ENCODE measurements at places on chromosomes 2 and 18.
A peak's percentile ranks its signal among the peaks of the same experiment; 100 is the strongest.

DNA sequence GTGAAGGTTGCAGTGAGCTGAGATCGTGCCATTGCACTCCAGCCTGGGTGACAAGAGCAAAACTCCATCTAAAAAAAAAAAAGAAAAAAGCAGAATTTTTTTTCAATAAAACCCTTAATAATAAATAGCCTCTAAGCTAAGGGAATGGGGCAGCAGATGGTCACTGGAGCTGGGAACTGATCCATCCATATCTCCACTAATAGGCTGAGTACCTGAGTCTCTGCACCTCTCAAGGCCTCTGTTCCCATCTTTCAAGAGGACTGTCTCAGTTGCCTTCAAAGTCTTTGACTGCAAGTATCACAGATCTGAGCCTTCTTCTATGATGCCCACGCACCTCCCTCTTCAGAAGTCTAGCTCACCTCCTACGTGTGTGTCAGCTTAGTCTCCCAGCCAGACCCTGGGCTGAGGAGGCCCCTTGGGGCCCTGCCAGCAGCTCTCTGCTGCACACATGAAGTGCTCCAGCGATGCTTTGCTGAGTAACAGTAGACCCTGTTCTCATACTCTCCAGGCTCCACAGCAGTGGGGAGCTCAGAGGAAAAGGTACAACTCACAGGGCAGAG lies 32.9 kb downstream of the ST8SIA5 start:
- no peak for DNase-seq

- no peak for DNase-seq
Measured at GRCh38 chr2:232880764-232881351, 10.8 kb downstream of the SNORC start.

DNA sequence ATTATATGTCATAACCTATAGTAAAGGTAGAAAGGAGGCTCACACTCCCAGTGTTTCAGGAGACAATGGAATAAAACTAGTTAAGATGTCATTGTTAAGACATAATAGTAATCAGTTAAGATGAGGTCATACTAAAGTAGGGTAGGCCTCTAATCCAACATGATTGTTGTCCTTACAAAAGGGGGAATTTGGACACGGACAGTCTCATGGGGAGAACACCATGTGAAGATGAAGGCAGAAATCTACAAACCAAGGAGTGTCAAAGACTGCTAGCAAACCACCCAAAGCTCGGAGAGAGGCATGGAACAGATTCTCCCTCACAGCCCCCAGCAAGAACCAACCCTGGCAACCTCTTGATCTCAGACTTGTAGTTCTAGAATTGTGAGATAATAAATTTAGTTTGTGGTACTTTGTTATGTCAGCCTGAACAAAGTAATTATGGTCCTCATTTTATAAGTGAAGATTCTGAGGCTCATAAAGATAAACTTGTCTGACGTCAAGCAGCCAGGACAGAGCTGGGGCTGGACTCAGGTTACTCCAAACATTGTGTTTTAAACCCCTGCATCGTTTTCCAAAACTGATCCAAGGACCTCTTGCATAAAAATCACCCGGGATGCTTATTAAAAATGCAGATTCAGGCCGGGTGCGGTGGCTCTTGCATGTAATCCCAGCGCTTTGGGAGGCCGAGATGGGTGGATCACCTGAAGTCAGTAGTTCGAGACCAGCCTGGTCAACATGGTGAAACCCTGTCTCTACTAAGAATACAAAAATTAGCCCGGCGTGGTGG lies 47.8 kb downstream of the CCDC195 start:
- no peak for DNase-seq

- no peak for DNase-seq
Measured at GRCh38 chr2:101232770-101233169, 19.9 kb upstream of the CNOT11 start.

DNA sequence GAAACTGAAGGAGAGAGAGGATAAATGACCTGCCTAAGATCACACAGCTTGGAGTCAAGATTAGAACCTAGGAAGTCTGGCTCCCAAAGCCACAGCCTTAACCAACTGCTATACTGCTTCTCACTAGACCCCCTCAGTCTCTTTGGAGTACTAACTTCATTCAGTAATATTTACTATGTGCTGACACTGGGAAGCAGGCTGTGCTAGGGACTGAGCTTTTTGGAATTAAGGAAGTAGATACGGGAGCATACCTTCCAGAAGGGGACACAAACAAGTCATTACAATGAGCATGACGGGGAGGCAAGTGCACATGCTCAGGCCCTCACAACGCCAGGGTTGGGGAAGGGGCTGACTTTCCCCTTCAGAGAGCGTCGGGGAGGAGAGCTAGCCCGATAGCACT lies 97.7 kb downstream of the INO80D start:
- no peak for DNase-seq

- DNase-seq: no peak
Measured at GRCh38 chr2:102514061-102514785, 41.2 kb downstream of the SLC9A4 start.

DNA sequence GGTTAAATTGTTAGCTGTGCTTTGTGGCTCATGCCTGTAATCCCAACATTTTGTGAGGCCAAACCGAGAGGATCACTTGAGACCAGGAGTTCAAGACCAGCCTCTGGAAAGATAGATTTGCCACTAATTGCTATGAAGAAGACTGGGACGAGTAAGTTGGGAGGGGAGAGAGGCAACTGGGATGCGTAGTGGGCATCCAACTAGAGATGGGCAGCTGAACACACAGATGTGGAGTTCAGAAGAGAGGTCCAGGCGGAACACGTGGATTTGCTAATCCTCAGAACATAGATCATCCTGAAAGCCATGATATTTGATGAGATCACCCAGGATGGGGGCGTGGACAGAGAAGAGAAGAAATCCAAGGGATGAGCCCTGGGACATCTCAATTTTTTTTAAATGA lies 48.7 kb downstream of the CYP26B1 start:
- DNase-seq: no peak

- no peak for DNase-seq
Measured at GRCh38 chr2:220601674-220602073, 970.4 kb downstream of the EPHA4 start.

GRCh38 chr18:52452427-52452826 lies 112.4 kb downstream of the DCC start:
- no peak for DNase-seq

GRCh38 chr2:33570681-33571080 lies 28.4 kb downstream of the FAM98A start:
- no peak for DNase-seq

DNA sequence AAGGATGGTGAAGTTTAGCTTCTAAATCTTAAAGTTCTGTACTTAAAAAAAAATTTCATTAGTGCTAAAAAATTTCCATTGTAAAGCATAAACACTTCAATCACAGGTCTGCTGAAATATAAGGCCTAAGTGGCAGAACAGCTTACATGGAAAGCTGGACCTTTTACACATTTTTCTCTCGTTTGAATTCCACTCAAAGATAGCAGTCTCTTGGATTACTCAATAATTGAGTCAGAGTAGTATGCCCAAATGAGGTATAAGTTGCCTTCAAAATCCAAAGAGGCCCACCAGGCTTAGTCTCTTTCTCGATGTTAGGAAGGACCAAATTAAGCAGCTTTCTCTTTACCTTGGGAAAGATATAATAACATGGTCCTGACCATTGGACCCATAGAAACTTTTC lies 220.4 kb upstream of the CWC22 start:
- DNase-seq: no peak

GRCh38 chr2:48274040-48274439 lies 255.9 kb upstream of the STON1 start:
- no peak for DNase-seq

GRCh38 chr18:44736664-44737380 lies 56.1 kb downstream of the SETBP1 start:
- DNase-seq: no peak

- DNase-seq: no peak
Measured at GRCh38 chr2:26615860-26616705, 25.1 kb downstream of the CIB4 start.

DNA sequence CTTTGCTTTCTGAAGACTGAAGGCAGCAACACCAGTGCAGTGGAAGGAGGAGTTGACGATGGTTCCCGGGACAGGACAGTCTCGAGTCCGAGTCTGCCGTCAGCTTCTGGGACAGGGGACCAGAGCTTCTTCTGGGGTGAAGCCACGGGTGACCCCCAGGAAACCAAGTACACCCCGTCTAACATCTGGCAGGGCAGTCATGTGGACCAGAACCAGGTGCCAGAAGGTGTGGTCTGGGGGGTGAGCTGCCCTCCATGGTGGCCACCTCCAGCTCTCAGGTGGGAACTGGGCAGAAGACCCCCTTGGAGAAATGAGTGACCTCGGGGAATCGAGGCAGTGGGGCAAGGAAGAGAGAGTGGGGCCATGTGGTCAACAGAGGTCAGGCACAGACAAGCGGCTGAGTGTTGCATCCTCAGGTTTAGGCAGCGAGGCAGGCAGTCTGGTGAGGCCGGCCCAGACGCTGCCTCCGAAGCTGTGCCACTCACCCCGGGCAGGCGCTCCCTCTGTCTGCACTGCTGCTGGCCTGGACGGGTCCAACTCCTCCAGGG lies 204.3 kb downstream of the HDAC4 start:
- no peak for DNase-seq

DNA sequence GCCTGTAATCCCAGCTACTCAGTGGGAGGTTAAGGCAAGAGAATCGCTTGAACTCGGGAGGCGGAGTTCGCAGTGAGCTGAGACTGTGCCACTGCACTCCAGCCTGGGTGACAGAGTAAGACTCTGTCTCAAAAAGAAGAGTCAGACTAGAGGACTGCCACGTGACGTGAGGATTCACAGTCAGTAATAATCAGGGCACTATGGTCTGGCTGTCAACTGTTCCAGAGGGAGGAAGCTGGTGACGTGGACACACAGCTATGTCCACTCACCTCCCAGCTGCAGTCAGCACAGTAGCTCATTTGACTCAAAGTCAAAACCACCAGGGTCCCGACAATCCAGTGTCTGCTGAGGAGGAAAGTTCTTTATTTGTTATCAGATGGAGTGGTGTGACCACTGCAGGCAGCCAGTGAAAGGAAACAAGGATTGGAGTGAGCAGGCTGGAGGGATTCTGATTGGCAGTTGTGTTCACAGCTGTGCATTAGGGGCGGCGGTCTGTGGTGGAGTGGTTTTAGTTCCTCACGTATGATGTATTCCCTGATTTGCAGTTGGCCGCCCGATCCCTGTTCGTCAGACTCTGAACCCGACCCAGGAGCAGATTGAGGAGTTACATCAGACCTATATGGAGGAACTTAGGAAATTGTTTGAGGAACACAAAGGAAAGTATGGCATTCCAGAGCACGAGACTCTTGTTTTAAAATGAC lies 37.9 kb downstream of the MOGAT1 start:
- DNase-seq: peak; percentile 44

DNA sequence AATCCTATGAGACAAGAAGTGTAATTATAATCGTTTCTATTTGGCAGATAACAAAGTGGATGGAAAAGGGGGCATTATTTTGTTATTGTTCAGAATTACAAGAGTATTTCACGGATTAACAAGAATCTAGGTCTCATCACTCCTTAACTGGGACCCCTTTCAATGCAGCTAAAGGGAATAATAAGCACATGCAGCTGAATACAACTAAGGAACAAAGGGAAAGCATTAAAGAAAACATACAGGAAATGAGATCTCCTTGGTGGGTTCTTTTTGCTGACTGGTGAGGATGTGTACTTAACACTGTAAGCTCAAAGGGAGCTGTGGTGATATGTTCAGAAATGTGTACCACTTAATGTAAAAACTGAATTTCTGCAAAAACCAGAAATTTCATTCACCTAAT lies 140.5 kb upstream of the WDSUB1 start:
- no peak for DNase-seq

GRCh38 chr2:20050104-20050645 lies 1.3 kb downstream of the LAPTM4A start:
- DNase-seq: no peak

DNA sequence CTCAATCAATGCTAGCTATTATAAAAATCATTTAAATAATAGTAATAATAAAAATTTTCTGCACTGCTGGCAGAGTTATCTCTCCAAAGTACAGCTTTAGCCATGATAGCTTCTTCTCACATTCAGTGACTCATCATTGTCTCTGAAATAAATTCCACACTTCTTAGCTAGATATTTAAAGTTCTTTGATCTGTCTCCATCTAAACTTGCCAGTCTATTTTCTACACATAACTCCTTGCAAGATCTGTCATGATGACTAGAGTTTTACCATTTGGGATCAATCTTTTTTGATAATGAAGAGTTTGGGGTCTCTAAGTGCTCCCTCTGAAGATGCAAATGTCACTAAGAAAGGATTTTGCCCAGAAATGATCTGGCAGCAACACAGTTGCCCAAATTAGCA lies 155.4 kb upstream of the LHCGR start:
- no peak for DNase-seq

DNA sequence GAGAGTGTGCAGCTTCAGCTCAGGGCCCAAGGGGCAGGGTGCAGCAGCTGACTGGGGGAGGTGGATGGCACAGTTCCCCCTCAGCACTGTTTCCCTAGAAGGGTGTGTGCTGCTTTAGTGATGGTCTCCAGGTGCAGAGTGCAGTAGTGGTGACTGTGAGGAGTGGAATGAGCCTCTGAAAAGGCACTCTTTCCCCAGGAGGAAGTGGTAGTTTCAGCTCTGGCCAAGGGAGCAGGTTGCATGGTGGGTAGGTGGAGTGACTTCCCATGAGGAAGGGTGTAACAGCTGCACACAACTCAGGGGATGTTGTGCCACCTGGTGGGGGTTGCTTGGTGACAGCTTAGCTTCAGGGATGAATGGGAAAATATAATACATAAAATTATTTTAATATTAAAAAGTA lies 251.5 kb upstream of the NXPH2 start:
- no peak for DNase-seq
